ENCODE measurements at places on chromosomes 16 and 17.

DNA sequence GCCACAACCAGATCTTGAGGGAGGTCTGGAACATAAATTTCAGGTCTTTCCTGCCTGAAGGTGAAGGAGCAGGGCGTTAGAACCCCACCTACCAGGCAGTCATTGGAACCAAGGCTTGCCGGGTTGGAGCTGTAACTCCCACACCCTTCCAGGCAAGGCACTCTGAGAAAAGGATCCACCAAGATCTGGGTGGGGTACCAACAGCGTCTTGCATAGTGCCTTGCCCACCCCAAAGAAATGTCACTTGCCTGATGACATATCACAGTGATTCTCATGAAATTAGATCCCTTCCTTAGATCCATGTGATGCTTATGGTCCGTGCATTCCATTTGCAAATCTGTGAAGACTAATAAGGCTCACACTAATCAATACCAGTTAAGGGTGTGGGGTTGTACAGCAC is 201.3 kb downstream of the KATNIP start:
- DNase-seq = no peak

- DNase-seq = peak; percentile 49
Measured at GRCh38 chr16:66205287-66206231, 160.9 kb upstream of the CDH5 start.

DNA sequence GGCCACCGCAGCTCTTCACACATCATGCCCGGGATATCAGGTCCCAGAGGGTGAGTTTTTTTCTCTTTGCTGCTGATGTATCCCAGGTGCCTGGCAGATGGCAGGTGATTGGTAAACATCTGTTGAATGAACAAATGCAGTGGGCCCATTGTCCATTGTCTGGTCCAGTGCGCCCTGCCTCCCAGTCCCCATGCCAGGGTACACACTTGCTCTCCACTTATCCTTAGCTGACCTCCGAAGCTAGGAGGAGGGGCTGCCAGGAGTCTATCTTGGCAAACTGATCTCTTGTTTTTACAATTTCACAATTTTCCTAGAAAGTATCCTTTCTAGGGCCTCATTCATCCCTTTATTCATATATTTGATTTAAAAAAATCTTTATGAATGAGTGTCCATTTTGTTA is 196.0 kb downstream of the RAB11FIP4 start:
- DNase-seq = no peak

GRCh38 chr16:75262800-75263127 is 11.3 kb upstream of the BCAR1 start:
- DNase-seq = no peak

DNA sequence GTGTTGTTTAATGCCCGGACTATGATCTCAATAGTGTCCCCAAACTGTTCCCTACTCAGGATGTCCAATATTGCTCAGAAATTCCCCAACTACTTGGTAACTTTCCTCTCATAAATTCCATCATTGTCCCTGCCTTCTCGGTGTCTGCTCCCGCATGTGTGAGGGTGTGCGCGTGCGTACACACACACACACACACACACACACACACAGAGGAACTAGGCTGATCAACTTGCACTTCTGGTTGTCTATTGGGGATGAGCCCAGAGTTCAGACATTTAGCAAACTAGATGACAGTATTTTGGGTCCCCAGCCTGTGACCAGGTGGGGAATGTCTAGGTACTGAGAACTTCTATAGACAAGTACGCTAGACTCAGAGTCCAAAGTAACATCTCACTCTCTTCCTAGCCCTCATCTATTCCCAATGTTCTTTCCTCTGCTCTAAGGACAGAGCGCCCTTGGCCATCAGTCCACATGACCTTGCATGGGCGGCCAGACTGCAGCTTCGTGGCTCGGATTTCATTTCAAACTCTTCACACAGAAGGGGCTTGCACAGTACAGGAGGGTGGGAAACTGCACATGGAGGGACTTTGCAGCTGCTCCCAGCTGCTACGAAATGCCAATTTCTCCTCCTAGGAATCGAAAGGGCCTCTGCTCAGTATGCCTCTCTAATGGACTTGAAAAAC is 5.3 kb downstream of the HS3ST3A1 start:
- DNase-seq = no peak

- peak; percentile 49 for DNase-seq
Measured at GRCh38 chr17:40963838-40964237, 2.9 kb downstream of the KRT39 start.

DNA sequence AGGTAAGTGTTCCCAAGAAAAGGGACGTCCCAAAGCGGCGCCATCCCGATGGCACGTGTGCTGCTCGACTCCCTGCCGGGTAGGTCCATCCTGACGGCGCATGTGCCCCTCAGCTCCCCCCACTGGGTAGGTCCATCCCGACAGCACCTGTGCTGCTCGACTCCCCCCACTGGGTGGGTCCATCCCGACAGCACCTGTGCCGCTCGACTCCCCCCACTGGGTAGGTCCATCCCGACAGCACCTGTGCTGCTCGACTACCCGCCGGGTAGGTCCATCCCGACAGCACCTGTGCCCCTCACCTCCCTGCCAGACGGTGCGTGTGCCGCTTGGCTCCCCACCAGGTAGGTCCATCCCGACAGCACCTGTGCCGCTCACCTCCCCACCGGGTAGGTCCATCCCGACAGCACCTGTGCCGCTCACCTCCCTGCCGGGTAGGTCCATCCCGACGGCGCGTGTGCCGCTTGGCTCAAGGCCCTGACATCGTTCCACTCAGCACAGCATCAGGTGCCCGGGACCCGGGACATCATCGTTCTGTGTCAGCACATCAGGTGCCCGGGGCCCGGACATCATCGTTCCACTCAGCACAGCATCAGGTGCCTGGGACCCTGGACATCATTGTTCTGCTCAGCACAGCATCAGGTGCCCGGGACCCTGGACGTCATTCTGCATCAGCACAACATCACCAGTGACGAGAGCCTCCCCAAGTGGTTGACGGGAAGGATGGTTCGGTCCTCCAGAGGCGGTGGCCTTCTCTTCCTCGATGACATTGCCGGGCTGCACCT is 5.7 kb upstream of the FN3K start:
- DNase-seq = no peak

- DNase-seq = no peak
Measured at GRCh38 chr17:57708410-57708809, 36.7 kb downstream of the CCDC182 start.

DNA sequence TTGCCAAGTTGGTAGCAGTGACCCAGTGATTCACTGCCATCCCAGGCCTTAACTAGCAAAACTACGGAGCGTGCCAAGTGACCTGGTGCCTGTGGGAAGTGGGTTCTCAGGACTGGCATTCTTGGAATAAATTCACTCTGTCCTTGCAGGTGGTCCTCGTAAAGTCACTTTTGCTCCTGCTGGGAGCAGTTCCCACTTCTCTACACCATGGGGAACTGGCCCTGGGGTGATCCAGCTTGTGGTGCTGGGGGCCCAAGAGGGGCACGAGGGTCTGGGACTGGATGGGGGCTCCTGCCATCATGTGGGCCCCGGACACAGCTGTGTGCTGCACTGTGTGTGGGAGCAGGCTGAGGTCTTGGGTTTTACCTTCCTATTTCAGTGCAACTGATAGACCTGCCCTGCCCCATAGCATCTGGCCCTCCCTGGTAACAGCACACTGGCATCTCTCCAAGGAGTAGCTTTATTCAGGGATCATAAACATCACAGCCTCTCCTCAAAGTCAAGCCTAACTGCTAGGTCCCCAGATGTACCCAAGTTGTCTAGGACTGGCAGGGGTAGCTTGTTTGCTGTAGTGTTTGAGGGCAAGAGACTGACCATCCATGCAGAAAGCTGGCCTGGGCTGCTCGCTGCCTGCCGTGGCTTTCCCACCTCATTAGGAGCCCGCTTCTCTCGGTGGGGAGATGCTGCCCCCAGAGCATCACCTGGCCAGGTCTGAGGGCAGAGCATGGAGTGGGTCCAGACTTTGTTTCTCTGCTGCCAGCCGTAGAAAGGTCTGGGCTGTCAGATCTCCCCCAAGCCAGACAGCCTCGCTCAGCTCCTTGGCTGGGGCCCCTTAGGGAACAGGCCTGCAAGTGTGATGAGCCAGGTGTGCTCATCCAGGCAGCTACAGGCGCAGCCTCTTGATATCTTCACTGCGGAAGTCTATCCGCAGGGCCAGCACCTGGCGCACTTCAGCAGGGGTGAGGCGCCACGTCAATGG is 26.0 kb downstream of the FCSK start:
- no peak for DNase-seq

DNA sequence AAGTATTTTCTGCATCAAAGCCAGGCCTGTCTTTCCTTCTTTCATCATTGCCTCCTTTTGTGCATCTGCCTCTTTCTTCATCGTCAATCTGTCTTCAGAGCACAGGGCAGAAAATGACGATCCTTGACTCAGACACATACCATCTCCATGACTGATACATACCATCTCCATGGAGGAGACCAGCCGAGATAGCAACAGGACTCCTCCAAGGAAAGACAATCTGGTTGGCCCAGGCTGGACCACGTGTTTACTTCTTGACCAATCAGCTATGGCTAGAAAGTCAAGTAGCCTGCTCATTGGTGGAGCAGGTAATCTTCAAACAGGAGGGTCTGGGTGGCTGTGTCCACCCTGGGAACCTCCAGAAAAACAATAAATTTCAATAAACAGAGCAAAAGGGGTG is 164.6 kb downstream of the CPPED1 start:
- no peak for DNase-seq

GRCh38 chr17:58575511-58575910 is 61.1 kb upstream of the MTMR4 start:
- peak; percentile 58 for DNase-seq

- no peak for DNase-seq
Measured at GRCh38 chr16:47895146-47895545, 260.6 kb downstream of the ABCC12 start.

GRCh38 chr17:10036511-10037061 is 131.5 kb upstream of the RCVRN start:
- no peak for DNase-seq

- DNase-seq = peak; percentile 66
Measured at GRCh38 chr17:45316434-45317110, at the start of gene MAP3K14. TSS of gene MAP3K14 (minus strand) at chr17:45317020. CDS start at chr17:45290745, 26,275 bp downstream.

GRCh38 chr16:74902161-74902560 is 82.8 kb downstream of the WDR59 start:
- DNase-seq = no peak

DNA sequence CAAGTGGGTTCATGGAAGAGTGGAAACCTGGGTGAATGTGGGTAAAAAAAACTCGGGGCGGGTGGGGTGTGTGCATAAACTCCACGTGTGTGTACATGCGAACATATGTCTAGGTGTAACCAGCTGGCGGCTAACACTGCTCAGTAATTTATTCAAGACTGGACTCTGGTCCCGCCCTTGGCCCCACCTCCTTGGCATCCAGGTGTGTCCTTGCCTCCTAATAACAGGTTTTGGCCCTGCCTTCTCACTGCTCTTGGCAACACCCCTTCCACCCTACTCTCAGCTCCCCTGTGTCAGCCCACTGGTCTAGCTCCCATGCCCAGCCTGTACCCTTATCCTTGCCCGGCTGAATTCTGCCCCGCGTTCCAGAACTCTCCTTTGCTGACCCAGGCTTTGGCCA is 8.3 kb downstream of the FLII start:
- DNase-seq = no peak

GRCh38 chr17:49565948-49566491 is 9.7 kb upstream of the NXPH3 start:
- peak; percentile 47 for DNase-seq

DNA sequence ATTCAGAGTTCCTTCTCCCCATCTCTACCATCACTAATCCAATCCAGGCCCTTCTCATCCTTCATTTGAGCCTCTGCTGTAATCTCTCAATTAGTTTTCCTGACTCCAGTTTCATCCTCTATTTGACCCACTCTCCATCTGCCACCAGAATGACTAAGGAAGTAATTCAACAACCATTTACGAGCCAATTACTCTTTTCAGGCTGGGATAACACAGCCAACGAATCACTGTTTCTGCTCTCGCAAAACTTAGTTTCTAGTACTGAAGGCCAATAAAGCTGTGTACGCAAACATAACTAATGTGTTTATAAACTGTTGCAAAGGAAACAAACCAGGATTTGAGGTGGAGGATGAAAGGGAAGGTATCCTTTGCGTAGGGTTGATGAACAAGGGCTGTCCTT is 53.7 kb downstream of the MAP2K6 start:
- no peak for DNase-seq

DNA sequence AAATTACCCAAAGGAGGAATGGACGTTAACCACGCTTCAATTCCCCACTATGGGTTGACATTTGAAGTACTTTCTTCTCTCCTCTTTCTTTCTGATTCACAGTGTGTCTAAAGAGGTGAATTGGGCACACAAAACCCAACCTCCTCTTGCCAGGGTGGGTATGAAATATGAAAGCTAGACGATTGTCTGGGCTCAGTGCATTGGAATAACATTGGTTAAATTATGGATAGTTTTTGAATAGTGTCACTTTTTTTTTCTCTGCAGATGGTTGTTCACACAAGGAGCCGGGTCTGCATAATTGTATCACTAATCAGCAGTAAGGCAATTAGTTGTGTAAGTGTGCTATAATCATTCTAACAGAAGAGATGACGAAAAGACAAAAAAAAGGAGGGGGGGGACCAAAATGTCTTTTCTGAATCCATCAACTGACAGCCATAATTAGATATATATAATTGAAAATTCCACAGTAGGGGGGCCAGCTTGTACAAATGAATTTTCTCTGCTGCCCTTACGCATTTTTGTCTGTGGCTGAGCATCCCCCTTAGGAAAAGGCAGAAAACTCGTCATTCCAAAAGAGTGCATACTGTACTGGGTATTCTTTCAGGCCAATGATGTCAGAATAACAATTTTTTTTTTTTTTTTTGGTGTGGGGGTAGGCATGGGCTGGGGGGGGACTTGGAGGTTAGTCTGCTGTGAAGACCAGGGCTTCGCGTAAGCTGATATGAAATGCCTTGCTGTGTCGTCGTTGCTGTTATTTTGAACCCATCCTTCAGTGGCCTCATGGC is 307.5 kb upstream of the SALL1 start:
- no peak for DNase-seq

DNA sequence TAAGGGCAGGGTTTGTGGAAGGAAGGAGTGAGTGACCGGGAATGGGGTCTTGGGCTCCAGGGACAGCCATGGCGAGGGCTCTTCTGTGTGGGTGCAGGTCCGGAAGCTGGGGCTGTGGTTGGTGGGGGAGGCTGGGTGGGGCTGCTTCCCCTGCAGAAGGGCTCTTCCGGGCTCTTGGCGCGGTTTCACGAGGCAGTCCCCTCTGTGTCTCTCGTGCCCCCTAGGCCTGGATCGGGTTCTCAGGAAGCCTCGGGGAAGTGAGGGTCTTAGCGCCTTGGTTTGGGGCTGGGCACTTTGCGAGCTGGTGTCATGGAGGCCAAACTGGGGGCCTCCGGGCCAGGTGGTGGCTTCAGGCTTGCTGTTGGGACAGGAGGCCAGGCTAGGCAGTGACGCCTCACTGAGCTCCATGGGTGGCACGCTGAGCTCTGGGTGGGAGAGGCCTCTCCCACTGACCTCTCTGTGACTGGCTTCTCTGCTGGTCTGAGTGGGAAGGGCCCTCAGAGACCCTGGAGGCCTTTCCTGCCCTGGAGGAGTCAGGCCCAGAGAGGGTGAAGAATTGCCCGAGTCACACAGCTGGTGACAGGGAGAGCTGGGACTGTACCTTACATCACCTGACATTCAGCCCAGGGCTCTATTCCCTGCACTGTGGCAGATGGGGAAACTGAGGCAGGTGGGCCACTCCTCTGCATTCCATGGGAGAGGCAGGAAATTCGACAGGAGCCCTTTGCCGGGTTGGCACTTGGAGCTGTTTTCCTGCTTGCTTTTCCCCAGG is 8.2 kb downstream of the ADCY7 start:
- DNase-seq = no peak

Measured in fibroblast of the aortic adventitia (primary cell).